Mesenteric fat pad (tissue), 1 donor: ENCODE measurements at places on chromosomes 1 and 21. TPM values are rescaled to one million over a fixed set of nuclear protein-coding genes. Genes with fewer than 3 reads are reported as not detected.

SYT6 gene
- total RNA-seq = not detected

DCST1 gene
- total RNA-seq = not detected

ABCB10 gene
- total RNA-seq = 15.1 TPM

FCRLB gene
- 0.48 TPM for total RNA-seq

FAM110D gene
- total RNA-seq = 6.3 TPM

MCOLN3 gene
- 3.8 TPM for total RNA-seq

PAX7 gene
- total RNA-seq = not detected

TMEM61 gene
- not detected for total RNA-seq

CYP4B1 gene
- total RNA-seq = 106 TPM

C1orf141 gene
- total RNA-seq = not detected
